ENCODE measurements at places on chromosomes 12 and 14.

GRCh38 chr14:27566843-27567382, 969.1 kb upstream of the NOVA1 start:
- no peak for DNase-seq

DNA sequence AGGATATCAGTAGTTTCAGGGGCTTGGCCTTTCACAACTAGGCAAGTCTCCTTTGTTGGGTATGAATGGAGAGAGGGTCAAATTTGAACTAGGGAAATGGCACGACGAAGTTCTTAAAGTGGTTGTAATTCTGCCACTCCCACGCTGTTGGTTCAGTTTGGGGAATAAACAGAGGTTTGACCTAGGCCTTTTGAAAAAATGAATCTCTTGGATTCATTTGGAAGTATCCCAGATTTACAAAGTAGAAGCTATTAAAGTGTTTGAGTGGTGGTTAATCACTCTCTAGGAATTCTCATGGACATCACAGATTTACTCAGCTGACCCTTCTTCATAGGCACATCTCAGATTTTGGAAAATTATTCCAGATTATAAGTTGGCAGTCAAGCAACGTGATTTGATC, 14.8 kb downstream of the BATF start:
- DNase-seq: no peak

GRCh38 chr14:103594265-103594664, 31.5 kb downstream of the COA8 start:
- DNase-seq: no peak

GRCh38 chr12:47992776-47993175, 11.5 kb downstream of the COL2A1 start:
- DNase-seq: no peak

GRCh38 chr14:46646796-46647195, 4.8 kb downstream of the RPL10L start:
- no peak for DNase-seq

DNA sequence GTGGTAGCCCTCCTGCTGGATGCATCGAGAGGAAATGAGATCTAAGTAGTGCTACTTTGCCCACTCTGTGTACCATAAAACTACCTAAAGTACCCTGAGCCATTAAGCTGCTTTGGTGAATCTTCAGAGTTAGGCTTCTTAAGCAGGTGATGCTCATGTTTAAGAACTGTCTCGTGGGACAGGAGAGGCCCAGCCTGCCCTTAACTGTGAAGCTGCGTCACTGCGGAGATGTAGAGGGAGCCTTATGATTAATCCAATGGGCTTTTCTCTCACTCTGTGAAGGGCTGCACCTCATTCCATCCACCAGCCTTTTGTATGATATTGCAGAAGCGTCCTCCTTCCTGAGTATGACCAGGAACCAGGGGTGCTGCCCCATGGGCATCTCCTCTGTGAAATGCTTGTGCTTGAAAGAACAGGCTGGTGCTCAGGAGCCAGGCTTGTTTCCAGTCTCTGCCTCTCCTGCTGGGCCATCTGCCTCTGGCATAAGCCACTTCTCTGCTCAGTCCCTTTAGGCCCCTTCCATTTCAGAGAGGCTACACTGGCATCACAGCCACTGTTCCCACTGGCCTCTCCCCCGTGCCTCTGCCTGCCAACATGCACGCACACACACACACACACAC, 6.8 kb upstream of the CCDC177 start:
- DNase-seq: no peak

DNA sequence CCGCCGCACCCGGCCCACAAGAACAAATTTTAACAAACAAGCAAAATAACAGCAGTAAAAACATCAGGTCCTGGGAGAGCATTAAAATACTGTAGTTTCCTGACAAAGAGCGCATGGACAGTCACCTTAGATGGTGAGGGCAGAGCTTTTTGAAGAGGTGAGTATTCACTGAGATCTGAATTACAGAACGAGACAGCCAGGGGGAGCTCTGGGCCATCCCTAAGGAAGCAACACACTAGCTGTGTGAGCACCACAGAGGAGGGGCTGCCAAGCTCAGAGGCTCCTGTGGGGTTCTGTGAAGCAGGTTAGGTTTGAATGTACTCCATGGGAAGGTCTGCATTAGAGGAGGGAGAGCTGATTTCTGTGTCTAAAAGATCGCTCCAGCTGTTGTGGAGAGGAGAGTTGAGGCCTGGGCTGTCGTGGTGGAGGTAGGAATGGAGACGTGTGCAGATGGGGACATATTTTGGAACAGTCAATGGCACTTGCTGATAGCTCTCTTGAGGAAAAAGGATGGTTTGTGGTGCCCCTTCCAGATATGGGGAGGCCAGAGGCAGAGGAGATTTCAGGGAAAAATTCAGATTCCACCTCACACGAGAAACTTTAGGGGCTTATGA, 72.9 kb downstream of the TRAFD1 start:
- DNase-seq: peak; percentile 40

DNA sequence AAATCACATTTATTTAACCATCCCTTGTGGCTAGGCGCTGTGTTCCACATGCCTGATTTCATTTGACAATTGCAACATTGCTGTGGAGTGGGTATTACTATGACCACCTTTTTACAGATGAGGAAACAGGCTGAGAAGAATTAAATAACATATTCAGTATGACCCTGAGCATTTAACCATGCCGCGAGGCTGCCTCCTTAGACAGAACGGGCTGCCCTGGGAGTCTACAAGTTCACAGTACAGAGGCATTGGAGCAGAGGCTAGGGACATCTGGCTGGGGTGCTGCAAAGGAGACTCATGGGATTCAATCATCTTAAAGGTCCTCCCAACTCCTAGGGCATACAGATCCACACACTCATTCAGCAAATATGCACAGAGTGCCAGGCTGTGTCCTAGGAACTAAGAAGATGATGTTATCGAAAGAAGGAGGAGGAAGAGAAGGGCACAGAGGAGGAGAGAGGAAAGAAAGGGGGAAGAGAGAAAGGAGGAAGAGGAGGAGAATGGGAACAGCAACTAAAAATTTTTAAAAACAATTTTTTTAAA, 164.7 kb upstream of the CCND2 start:
- DNase-seq: no peak

- DNase-seq: no peak
Measured at GRCh38 chr14:35565871-35566464, 32.0 kb downstream of the INSM2 start.

DNA sequence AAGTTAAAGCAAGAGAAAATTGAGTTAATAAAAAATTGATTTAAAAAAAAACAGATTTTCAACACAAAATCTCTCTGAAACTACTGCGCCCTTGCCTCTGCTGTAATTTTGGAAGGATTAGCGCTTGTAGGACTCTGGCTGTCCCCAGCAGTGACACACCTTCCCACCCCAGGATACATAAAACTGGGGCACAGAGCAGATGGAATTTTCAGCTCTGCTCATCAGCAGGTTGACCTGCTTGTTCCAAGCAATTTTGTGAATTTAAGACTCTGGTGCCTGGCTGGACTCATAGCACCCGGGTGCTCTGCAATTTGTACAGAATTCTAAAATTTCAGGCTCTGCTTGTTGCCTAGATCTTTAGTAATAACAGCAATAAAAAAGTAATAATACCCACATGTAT, 257.8 kb upstream of the GARIN6 start:
- DNase-seq: no peak

DNA sequence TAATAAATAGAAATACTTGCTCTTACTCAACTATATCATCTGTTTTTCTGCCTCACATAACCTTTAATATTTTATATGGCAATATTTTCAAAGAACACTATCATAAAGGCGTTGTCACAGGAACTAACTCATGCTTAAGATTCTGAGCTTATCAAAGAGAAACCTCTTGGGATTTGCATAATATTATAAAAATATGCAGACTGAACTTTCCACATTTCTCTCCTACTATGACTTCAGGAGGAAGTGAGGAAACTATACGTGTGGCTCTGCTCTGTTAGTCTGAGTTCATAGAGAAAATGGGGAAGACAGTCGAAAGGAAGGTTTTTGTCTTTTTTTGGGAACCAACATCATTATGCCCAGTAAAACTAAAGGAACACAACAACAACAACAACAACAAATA, 124.7 kb downstream of the GARIN6 start:
- no peak for DNase-seq

DNA sequence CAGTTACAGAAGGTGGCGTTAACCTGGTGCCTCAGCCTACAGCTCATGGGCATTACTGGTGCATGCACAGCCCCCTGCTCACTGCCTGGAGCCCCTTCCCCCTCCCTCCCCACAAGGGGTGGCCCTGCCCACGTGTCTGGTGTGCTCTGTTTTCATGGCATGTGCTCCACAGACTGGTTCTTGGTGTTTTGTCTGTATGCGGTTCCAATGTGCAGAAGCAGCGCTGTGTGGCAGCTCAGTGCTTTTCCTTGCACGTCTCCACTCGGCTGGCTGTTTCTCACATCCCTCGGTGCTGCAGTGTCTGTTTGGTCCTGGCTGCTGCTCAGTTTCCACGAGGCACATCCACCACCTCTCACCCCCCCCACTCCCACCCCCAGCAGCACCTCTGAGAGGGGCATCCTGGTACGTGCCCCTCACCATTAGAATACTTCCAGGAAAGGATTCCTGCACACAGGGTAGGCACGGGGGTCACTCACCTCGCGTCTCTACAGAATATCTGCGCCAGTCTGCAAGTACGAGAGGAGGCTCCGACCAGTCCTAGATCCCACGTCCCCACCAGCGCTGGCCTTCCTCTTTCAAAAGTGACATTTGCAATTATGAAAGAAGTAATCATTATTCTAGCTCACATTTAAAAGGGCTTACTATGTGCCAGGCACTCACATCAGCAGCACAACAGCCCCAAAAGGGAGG, 27.1 kb downstream of the DIO3 start:
- DNase-seq: no peak

GRCh38 chr12:88399811-88400210, 180.5 kb downstream of the KITLG start:
- DNase-seq: no peak

DNA sequence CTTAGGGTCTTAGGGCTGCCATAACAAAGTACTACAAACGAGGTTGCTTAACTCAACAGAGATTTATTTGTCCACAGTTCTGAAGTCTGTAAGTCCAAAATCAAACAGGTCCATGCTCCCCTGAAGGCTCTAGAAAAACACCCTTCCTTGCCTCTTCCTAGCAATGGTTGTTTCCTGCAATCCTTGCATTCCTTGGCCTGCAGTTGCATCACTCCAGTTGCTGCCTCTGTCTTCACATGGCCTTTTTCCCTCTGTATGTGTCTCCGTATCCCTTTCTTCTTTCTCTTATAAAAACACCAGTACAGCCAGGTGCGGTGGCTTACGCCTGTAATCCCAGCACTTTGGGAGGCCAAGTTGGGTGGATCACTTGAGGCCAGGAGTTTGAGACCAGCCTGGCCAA, 17.4 kb downstream of the KCNMB4 start:
- DNase-seq: no peak

DNA sequence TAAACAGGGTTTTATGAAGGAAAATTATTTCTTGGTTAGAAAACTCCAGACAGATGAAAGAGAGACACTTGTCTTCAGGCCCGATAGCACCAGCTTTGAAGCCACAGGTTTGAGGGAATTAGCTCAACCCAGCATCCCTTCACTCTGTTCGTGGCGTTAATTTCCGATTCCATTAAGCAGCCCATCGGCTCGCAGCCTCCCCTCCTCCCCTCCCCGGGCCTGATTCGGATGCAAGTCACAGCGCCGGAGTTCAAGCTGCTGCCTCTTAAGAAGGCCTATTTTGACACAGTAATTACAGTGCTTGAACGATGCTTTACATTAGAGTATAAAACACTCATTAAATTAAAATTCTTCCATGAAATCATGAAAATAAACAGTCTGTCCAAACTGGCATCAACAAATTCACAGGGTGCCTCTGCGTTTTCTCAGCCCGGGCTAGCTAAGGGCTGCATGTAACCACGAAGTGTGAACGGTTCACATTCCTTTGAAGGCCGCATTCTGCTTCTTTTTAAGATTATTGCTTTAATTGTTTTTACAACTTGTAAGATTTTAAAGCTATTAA, 145.8 kb downstream of the DICER1 start:
- no peak for DNase-seq

- no peak for DNase-seq
Measured at GRCh38 chr14:77426396-77426795, 3.1 kb upstream of the NOXRED1 start.

GRCh38 chr14:75222208-75222701, 45.8 kb upstream of the TMED10 start:
- DNase-seq: peak; percentile 46

- peak; percentile 38 for DNase-seq
Measured at GRCh38 chr14:102805371-102805891, 28.2 kb downstream of the TRAF3 start.

- DNase-seq: no peak
Measured at GRCh38 chr14:24416254-24416931, 13.1 kb downstream of the CBLN3 start.
